ENCODE measurements at places on chromosomes 2 and 18.

- peaks cover 17% of the 10 kb centered on the region for H3K4me1 ChIP-seq
- H3K4me3 ChIP-seq = no peak overlapping the region
- DNase-seq = no peak
- no peak overlapping the region for H3K27ac ChIP-seq
- H3K36me3 ChIP-seq = no peaks in the 10 kb centered on the region
- peaks cover 54% of the 10 kb centered on the region for H3K27me3 ChIP-seq
These were observed 68.6 kb upstream of the RAPH1 start for GRCh38 chr2:203603456-203604389.

GRCh38 chr2:148903294-148903693 lies 28.3 kb downstream of the KIF5C start:
- no peak for DNase-seq
- no peak overlapping the region for H3K27ac ChIP-seq
- no peaks in the 10 kb centered on the region for H3K36me3 ChIP-seq
- no peaks in the 10 kb centered on the region for H3K4me1 ChIP-seq

- H3K27ac ChIP-seq = no peak overlapping the region
- no peaks in the 10 kb centered on the region for H3K36me3 ChIP-seq
- no peak for DNase-seq
These were observed 110.6 kb downstream of the TMEM182 start for GRCh38 chr2:102872388-102872787.

DNA sequence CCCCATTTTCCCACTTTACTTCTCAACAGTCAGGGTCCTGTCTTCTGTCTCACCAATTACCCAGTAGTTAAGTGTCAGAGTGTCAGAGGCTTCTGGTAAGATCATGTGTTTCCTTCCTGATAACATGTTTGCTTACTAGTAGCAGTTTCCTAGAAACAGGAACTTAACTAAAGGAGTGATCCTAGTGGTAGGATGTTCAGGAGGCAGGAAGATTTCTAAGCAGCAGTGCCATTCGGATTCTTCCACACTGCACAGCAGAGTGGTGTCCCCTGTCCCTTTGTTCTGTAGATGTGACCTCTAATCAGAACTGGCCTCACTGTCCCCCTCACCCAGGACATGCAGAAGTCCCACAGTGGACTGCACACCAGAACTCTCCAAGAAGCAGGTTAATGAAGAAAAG lies 221.8 kb upstream of the OSR1 start:
- no peaks in the 10 kb centered on the region for H3K4me1 ChIP-seq
- no peak overlapping the region for H3K4me3 ChIP-seq
- DNase-seq = no peak
- no peak overlapping the region for H3K27ac ChIP-seq

DNA sequence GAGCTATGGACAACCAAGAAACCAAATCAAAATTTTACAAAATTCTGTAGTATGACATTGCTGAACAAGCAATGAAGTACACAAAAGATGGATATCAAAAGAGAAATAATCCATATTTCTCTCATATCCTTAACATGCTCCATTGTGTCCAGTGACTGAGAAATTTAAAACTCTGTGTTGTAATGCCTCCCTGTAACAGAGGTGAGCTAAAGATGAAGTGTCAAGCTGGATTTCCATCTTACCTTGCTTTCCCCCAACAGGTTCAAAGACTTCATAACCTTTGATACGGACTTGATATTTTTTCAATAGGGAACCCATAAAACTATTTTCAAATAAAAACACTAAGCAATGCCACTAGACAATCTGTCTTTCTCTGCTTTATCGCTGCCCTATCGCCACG lies 95.7 kb upstream of the SERTAD2 start:
- peaks cover 37% of the 10 kb centered on the region for H3K4me1 ChIP-seq
- no peaks in the 10 kb centered on the region for H3K36me3 ChIP-seq
- H3K4me3 ChIP-seq = peak overlapping the region; percentile 91
- H3K27me3 ChIP-seq = no peaks in the 10 kb centered on the region
- peak overlapping the region; percentile 98 for H3K27ac ChIP-seq

Measured in activated T-helper 1 cell treated with anti-CD3 and anti-CD28 coated beads, Interleukin-12 subunit alpha, Interleukin-12 subunit beta, Interleukin-2, Interleukin-4 antibody, amounts not matched to agents 30 ng/mL and 10 ng/mL and 1 ng/mL, durations not matched to agents 14 hours and 24 hours and 36 hours (primary cell).